ENCODE measurements at places on chromosomes 3 and 15.

GRCh38 chr3:171429635-171430034, 30.6 kb downstream of the TNIK start:
- DNase-seq = no peak

DNA sequence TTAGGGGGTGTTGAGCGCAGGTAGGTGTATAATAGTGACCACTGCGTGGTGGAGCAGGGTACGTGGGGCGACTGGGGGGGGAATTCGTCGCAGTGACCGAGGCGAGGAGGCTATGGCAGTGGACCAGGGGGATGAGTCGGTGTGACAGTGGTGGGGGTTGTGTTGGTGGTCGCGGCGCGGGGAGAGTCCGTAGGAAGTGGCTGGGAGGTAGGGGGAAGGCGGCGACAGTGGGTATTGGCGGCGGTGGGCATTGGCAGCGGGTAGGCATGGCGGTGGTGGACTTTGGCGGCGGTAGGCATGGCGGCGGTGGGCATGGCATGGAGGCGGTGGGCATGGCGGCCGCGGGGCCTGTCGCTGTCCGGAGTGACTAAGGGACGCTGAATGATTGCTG, 739 bp downstream of the SNRPN start:
- no peak for DNase-seq

DNA sequence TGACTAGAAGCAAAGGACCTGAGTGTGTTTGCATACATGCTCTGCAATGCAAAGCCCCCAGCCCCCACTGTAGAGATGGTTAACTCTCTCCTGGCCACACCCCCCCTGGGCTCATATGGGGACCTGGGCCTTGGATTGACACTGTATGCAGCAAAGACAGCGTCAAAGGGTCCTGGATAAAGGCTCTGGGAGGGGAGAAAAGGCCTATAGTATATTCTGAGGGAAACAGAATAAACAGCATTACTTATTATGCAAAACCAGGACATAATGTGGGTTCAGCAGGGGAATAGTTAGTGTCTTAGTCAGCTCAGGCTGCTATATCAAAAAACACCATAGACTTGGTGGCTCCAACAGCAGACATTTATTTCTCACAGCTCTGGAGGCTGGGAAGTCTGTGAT, 158.7 kb downstream of the APBA2 start:
- DNase-seq = no peak

- DNase-seq = no peak
Observed at GRCh38 chr15:80127911-80128310, 24.9 kb upstream of the FAH start.

GRCh38 chr3:177689869-177690268, 492.6 kb upstream of the TBL1XR1 start:
- no peak for DNase-seq

- no peak for DNase-seq
Observed at GRCh38 chr3:33910031-33910430, 111.6 kb downstream of the PDCD6IP start.

- DNase-seq = no peak
Observed at GRCh38 chr3:53122933-53123305, 7.3 kb downstream of the RFT1 start.

DNA sequence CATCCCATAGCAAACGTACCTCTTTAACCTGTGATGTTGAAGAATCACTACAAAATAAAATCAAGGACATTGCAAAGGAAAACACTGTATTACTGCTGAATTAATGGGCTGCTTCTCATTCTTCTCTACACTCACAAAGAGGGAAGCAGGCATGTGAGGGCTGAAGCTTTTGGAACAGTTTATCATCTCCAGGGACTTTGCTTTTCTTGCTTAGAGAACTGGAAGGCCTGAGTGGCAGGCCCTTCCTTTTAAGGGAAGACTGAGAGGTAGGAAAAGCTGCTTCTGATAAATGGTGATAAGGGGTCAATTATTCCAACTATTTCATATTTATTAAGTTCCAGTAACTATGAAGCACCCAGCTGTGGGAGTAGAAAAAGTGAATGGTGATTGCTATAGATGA, 649.6 kb downstream of the NTRK3 start:
- DNase-seq = no peak

DNA sequence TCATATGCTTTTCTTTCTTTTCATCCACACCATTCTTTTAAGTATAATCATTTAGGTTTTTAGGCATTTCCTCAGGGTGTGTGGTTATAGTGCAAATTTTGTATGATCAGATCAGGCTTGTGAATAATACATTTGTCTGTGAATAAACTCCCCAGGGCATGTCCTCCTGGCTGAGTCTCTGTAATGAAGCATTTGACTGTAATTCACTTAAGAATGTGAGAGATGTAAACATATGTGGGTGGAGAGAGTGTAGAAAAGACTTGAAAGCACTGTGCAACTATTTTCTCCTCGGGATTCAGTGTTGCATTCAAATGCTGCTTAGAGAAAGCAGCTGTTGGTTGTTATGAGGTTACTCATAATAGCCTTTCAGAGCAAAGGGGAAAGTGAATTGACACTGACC, 996.5 kb downstream of the TUSC7 start:
- DNase-seq = no peak

DNA sequence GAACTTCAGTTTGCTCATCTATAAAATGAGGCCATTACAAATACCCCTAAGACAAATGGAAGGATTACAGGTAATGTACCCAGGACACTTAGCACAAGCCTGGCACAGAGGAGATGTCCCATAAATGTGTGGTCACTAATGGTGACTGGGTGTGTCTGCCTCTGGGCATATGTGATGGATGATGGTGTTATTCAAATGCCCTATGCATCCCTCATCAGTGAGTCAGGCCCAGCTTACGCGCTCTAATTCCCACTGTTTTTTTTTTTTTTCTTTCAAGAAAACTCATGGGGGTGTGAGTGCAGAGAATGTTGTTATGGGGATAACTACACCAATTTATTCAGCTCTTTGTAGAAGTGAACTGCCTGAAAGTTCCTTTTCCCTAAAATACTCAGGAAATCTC, 23.6 kb upstream of the KIF23 start:
- no peak for DNase-seq

DNA sequence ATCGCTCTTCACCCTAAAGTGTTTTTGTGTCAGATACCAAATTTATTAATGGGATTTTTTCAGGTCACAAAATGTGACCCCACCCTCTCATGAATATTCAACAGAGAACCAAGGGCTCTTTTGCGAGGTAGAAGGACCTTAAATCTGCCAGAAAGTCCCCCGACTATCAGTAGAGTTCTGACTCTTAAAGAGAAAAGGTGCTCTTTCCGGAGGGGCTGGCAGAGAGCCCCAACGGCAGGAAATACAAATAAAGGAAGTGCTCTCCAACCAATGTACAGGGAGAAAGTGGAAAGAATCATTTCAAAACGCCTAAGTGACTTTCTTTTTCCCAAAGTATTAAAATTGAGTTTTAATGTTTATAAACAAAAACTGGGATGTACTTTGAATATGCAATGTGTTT, 517.2 kb downstream of the FOXP1 start:
- no peak for DNase-seq

DNA sequence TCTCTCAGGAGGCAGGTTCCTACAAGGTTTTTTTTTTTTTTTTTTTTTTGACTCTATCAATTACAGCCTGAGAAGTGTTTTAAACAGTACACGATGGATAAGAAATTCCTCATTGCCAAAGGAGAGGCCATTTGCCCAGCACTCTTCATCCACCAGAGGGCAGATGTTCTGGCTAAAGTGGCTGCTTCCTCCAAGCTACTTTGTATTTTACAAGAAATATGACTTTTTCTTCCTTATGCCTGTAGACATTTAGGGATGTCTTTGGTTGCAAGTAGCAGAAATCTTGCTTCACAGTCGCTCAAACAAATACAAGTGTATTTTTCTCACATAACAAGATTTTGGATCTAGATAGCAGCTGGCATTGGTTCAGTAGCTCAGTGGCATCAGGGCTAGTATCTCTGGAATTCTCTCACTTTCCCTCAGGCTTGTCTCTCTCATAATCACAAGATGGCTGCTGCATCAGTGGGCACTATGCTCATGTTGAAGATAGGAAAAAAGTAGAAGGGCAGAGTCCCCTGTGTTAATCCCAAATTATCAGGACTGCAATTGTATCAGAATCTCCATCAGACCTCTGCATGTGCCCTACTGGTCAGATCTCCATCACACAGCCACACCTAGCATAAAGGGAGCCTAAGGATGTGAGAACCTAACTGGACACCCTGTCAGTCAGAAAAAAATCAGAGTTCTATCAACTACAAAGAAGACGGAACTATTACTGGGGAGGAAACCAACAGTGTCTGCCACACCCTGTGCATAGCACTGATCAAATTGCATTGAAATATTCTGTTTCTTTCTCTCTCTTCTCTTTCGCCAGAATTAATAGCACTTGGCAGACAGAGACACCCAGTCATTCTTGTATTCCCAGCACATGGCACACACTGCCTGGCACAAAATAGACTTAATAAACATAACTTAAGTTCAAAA, 138.9 kb upstream of the COL8A1 start:
- no peak for DNase-seq

DNA sequence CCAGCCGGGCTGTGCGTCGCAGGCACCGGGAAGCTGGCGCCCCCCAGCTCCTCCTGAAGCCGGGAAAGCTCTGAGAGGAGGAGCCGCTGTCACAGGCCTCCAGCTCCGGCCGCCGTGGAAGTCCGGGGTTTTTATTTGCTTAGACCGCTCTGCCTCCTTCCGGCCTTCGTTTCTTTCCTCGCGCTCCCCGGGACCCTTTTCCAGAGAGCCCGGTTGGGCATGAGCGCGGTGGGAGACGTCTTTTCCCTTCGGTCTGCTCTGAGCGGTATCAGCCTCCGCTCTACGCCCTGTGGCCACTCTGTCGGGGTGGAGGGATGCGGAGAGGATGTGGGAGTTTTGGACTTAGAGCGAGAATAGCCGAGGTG, 559 bp downstream of the SENP5 start:
- no peak for DNase-seq

- no peak for DNase-seq
Observed at GRCh38 chr3:65946438-65946837, 92.3 kb downstream of the MAGI1 start.

DNA sequence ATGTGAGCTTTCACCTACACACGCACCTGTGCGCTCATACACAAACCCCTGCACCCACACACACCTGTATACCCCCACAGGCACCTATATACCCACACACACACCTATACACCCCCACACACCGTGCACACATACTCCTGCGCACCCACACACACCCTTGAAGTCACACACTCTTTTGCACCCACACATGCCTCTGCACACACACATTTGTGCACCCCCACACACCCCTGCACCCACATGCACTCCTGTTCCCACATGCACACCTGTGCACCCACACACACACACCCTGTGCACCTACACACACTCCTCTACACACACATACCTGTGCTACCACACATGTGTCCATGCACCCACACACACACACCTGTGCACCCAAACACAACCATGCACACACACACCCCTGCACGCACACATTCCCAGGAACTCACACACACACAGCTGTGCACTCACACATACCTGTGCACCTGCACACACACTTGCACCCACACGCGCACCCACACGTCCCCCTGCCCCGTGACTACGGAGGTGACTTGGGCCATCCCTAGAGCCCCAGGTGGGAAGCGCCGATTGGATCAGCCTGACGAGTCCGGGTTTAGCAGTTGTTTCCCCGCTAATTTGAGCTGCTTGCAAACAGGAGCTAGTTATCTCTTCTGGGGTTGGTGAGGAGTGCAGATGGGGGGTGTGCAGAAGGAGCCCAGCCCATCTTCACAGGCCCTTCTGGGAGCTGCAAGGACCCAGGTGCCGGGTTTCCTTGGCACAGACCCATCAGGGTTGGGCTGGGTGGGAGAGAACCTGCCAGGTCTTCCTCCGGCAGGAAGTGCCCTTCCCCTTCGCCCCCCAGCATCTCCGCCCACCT, 97.8 kb downstream of the CHSY1 start:
- DNase-seq = no peak

DNA sequence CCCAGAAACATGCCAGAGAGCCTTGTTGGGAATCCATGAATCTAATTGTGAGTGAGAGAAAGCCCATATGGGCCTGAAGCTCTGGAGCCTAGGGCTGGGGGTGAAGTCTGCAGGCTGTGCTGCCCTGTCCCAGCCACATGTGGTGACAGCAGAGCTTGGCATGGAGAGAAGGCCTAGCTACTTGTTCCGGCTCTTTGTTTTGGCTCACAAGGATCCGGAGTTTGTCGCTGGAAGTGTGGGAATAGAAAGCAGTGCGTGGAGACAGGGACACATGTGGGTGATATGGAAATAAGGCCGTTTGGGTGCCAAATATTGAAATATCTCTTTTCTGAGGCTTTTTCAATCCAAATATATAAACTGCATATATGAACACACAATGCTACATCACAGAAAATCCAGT, 78.2 kb downstream of the CLSTN2 start:
- DNase-seq = no peak

DNA sequence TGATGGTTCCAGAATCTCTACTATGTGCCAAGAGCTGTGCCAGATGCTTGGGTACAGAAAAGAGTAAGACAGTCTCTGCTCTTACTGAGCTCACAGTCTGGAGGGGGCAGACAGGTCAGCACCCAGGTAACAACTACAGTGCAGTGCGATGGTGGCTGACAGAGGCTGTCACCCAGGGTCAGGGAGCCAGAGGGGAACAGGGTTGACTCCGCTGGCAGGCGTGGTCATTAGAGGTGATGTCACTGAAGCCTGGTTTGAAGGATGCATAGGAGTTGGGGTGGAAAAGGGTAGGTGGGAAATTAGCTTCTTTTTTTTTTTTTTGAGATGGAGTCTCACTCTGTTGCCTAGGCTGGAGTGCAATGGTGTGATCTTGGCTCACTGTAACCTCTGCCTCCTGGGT, 31.5 kb downstream of the GNB5 start:
- no peak for DNase-seq

DNA sequence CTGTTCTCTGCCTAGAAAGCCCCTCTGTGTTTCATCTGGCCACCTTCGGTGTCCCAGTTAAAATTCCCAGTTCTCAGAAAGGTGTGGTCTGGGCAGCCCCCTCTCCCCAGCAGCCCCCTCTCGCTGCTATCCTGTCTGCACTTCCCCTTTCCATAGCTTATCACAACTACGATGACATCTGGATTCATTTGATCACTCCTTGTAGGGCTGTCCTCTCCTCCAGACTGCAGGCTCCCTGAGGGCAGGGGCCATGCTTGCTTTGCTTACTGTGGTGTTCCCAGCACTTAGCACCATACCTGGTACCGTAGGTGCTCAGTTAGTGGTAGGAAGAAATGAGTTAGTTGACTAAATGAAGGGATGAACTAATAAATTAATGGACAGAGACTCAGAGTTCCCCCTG, 26.3 kb upstream of the GOLGA6C start:
- no peak for DNase-seq

DNA sequence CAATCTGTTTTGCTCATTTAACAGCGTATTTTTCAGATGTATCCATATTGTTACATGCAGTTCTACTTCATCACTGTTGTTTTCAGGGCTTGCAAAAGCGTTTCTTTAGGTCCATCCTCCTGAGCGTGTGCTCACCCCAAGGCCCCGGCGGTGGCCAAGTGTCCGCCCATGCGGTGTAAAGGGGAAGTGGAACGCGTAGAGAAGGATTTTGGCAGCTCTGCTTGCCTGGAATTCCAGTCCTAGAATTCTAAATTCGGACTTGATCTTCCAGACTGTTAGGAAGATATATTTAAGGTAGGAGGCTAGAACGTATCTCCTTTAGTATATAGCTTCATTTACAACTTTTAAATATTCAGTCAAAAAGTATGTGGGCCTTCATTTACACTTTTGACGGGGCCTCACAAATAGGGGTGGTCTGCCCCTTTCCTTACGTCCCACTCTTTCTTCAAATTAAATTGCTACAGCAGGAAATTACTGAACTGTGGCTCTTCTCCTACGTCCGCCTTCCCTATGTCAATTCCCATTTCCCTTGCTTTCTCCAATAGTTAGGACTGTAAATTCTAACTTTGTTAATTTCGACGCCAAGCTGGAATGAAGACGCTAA, 609 bp upstream of the TBC1D23 start:
- DNase-seq = no peak

Measured in stimulated activated CD8-positive, alpha-beta memory T cell treated with anti-CD3 and anti-CD28 coated beads, Interleukin-12 subunit alpha, Interleukin-12 subunit beta, amount 100 ng/mL, for 1 hour (primary cell).